Jurkat, Clone E6-1 (cell line): ENCODE measurements at places on chromosomes 5 and 9.

DNA sequence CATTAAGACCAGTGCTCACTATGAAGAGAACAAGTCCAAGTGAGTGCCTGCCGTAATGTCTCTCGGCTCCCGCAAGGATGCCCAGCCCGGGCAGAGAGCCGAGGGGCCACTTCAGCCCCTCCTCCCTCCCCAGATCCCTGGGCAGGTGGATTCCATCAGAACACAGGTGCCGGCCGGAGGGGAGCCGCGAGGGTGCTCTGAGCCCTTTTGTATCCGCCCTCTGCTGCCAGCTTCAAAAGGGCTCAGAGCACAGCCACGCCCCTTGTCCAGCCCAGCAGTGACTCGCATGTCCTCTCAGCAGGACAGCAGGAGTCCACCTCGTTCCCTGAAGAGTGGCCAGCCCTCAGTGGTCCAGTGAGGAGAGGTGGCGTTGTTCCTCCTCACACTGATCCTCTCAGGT, 43.9 kb downstream of the CYFIP2 start:
- DNase-seq = no peak

DNA sequence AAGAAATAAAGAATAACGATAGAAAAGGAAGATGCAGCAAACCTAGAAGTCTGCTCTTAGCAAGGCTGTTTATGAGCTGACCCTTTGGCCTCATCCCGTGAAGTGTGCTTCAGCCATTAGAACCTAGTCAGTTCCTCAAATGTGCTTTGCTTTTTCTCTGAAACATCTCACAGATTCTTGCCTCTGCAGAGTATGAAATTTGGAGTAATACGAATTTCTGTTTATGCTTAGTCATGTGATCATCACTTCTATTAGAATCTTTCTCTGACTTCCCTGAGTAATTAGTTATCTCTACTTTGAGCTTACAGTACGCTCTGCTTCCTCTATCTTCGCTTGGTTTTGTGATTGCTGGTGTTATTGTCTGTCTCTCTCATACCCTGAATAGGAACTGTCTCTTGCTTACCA, 11.3 kb downstream of the CYSTM1 start:
- DNase-seq = no peak

DNA sequence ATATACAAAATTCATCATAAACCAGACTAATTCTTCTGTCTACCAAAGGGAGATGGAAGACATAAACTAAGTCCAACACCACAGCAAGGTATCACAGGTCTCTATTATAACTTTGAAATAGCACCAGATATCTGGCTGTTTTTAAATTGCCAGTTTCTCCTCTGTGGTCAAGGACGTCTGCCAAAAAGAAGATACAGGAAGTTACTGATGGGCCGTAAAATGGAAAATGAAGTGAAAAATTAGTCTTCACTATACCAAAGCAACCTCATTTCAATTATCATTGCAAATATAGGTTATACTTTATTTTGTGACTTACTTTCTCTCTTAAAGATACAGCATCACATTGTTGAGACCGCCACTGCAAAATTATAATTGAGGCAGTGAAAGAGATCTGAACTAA, 225.5 kb downstream of the NDUFS4 start:
- no peak for DNase-seq

DNA sequence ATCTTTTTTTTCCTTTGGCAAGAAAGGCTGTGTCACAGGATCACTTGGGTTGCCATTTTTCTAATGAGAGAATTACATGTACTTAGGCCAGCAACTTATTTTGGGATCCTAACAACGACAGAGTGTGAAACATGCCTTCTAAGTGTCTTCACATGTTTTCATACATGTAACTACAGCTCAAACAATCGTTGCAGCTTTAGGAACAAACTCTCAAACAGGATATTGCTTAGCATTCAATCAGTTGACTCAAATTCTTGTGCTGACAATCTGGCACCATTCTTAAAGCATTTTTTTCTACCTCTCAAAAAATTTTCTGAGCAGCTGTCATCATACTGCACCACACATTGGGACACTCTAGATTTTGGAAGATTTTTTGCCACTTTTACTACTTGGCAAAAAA, 435.5 kb downstream of the HINT1 start:
- DNase-seq = no peak

GRCh38 chr9:7148243-7148765, 390.5 kb downstream of the KDM4C start:
- no peak for DNase-seq

DNA sequence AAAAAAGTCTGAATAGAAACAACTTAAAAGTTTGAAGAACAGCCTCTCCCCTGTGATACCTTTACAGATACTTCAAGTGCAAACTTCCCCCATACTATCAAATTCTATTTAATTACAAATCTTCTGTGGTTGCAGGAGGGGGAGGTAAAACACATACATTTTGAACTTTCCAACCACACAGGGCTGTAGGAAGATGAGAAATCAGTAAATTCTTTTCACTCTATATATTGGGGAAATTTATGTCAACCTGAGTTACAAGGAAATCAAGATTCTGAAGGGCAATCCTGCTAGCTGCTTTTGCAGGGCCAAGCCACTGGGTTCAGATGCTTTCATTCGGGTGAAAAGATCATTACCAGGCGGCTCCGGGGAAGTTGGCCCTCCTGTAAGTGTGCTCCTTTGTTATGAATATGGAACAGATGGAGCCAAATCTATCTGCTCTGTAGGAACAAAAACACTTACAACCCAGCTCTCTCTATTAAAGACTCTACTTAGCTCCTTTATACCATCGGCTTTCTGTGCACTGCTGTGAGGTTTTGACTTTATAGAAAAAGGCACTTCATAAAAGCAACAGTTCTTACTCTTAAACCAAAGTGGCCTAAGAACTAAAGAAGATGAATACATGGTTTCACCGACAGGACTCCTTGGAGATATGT, 269.1 kb downstream of the EFNA5 start:
- no peak for DNase-seq

DNA sequence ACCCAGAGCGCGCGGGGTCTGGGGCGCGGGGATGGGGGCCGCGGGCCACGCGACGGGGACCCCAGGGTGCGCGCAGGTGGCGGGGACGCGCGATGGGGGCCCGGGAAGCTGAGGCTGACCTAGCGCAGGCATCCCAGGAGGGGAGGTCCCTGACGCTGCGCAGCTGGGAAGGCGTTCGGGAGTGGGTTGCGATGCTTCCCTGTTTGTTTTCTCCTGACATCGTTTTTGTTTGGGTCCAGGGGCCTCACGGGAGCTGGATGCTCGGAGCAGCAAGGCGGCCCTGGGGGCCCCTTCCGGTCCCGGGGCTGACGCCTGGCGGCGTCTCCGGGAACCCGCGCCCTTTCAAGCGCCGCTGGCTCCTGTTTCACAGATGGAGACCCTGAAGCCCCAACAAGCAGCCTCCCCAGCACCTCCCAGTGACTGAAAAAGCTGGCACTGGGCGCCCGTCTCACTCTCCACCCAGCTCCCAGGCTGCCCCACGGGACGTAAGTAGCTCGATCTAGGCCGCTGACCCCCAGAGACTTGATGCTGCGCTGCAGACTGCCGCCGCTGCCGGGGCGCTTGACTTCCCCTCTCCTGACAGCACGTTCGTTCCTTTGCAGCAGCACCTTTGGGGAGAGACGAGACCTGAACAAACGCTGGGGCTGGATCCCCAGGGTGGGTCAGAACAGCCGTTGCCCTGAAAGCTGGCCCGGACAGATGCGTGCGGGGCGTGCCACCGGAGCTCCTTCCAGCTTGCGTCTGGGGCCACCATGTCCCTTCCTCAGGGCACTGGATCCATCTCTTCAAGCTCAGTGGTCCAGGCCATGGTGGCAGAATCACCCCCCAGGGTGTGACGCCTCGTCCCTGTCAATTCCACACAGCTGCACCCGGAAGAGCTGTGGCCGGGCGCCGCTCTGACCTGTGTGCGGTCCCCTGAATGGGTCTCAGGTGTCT, 593 bp downstream of the BRD3OS start:
- DNase-seq = peak; percentile 34
